Left lung (tissue), 14 donors: ENCODE measurements at places on chromosomes 11 and 22. TPM values are rescaled to one million over a fixed set of nuclear protein-coding genes. Genes with fewer than 3 reads are reported as not detected.

DNA sequence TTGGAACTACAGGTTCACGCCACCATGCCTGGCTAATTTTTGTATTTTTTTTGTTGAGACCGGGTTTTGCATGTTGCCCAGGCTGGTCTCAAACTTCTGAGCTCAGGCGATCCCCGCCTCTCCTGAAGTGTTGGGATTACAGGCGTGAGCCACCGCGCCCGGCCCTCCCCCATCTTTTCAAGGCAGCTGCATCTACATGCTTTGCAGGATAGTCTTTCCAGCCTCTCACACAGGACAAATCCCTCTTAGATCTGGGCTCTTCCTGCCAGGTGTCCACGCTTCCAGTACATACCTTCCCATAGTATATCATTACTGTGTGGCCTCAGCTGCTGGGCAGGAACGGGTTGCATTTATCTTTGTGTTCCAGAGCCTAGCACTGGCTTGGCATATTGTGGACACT, 49.7 kb downstream of the C11orf96 start:
- no peak overlapping the region for H3K4me3 ChIP-seq
- no peaks in the 10 kb centered on the region for H3K36me3 ChIP-seq
- no peak for DNase-seq
- no peaks in the 10 kb centered on the region for H3K27me3 ChIP-seq
- no peak overlapping the region for H3K27ac ChIP-seq

GRCh38 chr11:39541945-39542351, 1917.5 kb downstream of the LRRC4C start:
- no peak for DNase-seq
- no peaks in the 10 kb centered on the region for H3K36me3 ChIP-seq
- H3K27ac ChIP-seq, result no peak overlapping the region
- no peak overlapping the region for H3K4me3 ChIP-seq
- no peaks in the 10 kb centered on the region for H3K4me1 ChIP-seq

DNA sequence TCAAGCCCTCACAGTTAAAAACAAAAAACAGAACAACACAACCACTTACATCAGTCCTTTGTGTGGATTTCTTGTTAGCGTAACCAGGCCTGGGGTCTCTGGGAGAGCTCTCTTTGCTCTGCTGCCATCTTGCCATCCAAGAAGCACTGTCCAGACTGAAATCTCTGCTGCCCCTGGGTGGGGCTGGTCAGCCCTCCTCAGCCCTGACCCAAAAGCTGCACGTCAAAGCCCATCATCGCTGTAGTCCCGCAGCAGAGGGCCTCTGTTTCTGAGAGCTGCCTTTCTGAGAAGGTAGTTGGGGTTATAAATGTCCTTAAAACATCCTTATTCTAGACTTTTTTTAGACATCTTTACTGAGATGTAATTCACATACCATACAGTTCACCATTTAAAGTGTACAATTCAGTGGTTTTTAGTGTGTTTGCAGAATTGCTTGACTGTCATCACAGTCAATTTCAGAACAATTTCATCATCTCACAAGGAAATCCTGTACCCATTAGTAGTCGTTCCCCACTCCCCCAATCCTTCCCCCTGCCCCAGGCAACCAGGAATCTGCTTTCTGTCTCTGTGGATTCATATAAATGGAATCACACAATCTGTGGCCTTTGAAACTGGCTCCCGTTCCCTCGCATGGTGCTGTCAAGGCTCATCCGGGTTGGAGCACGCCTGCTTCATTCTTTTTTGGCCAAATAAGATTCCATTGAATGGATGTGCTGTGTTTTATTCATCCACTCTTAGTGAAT, 94.9 kb downstream of the TBC1D22A start:
- DNase-seq, result no peak
- no peaks in the 10 kb centered on the region for H3K4me1 ChIP-seq
- H3K36me3 ChIP-seq, result no peaks in the 10 kb centered on the region
- no peak overlapping the region for H3K4me3 ChIP-seq
- H3K27ac ChIP-seq, result no peak overlapping the region

DNA sequence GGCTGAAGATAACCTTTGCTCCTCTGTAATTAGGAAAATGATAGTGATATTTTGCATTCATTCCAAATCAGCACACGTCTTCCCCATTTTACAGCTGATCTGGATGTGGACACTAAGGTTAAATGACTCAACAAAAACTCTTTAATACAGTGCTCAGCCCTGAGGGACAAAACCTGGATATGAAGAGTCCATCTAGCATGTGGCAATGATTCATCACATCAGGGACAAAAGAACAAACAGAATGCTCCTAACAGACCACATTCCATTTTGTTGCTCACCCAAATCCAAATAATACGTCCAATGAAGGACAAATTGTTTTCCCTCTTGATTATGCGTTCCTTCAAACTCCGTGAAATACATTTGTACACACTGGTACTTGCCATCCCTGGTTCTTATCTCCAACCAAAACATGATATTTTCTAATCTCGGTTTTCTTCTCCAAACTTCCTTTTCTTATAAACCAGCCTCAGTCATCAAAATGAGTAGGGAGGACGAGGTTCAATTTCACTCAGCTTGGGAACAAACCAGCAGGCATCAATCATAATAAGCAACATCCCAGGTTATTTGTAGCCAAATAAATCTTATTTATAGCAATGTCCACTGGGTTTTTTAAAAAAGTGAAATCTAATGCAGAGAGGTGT, 53.7 kb upstream of the MTMR2 start:
- peaks cover 31% of the 10 kb centered on the region for H3K36me3 ChIP-seq
- H3K27ac ChIP-seq, result no peak overlapping the region
- no peak overlapping the region for H3K4me3 ChIP-seq
- no peaks in the 10 kb centered on the region for H3K27me3 ChIP-seq
- H3K4me1 ChIP-seq, result no peaks in the 10 kb centered on the region

DNA sequence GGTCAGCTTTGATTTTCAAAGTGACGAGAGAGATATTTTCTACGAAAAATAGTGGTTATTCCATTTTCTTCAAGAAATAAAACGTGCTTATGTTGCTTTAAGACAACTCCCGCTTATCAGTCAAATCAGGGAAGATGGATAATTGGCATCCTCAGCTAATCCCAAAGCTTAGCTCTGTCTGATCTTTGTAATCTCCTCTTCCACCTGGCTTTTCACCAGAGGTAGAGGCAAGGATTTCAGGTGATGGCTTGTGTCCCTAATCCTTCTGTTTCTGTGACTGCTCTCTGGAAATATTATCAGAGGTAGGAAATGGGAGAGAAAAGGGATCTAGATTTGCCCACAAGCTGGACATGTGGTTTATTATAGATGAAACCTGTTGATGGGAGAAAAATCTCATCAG, 78.9 kb downstream of the DBX1 start:
- H3K27ac ChIP-seq, result no peak overlapping the region
- DNase-seq, result no peak
- H3K4me3 ChIP-seq, result no peak overlapping the region
- H3K36me3 ChIP-seq, result peaks cover 46% of the 10 kb centered on the region
- no peaks in the 10 kb centered on the region for H3K4me1 ChIP-seq
- no peaks in the 10 kb centered on the region for H3K27me3 ChIP-seq

GRCh38 chr11:69446108-69446507, 35.4 kb upstream of the LINC01488 start:
- no peaks in the 10 kb centered on the region for H3K27me3 ChIP-seq
- H3K36me3 ChIP-seq, result no peaks in the 10 kb centered on the region
- H3K4me1 ChIP-seq, result peaks cover 65% of the 10 kb centered on the region

Gene MAPK1
- total RNA-seq, result 171 TPM

Gene CST6
- 20.3 TPM for total RNA-seq

Gene C22orf42
- not detected for total RNA-seq
